ENCODE measurements at places on chromosomes 12 and 14. TPM values are rescaled to one million over a fixed set of nuclear protein-coding genes. Genes with fewer than 3 reads are reported as not detected.

- H3K4me1 ChIP-seq: peaks cover 4% of the 10 kb centered on the region
- no peak for DNase-seq
- no peaks in the 10 kb centered on the region for H3K36me3 ChIP-seq
Observed at GRCh38 chr12:19933924-19934323, 434.4 kb upstream of the PDE3A start.

DNA sequence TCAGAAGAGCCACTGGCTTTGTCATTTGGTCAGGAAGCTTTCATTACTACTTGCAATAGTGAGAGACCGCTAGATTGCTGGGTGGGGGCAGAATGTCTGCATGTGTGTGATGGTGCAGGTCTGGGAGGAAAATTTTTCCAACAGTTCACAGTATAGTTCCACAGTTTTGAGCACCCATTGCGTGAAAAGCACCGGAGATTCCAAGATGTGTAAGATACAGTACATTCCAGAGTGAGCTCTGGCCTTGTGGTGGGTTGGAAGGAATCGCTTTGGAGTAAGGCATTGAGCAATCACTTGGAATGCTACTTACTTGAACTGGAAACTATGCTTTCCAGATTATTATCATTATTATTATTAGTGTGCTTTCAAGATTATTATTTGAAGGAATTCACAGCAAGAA, 47.6 kb upstream of the FRMD6 start:
- DNase-seq: no peak
- no peak overlapping the region for H3K4me3 ChIP-seq
- H3K36me3 ChIP-seq: no peaks in the 10 kb centered on the region
- H3K27me3 ChIP-seq: peaks cover 4% of the 10 kb centered on the region

GRCh38 chr12:25249931-25250738, 594 bp downstream of the KRAS start:
- H3K36me3 ChIP-seq: peaks cover 26% of the 10 kb centered on the region
- DNase-seq: peak; percentile 74
- H3K27ac ChIP-seq: peak overlapping the region; percentile 94

DNA sequence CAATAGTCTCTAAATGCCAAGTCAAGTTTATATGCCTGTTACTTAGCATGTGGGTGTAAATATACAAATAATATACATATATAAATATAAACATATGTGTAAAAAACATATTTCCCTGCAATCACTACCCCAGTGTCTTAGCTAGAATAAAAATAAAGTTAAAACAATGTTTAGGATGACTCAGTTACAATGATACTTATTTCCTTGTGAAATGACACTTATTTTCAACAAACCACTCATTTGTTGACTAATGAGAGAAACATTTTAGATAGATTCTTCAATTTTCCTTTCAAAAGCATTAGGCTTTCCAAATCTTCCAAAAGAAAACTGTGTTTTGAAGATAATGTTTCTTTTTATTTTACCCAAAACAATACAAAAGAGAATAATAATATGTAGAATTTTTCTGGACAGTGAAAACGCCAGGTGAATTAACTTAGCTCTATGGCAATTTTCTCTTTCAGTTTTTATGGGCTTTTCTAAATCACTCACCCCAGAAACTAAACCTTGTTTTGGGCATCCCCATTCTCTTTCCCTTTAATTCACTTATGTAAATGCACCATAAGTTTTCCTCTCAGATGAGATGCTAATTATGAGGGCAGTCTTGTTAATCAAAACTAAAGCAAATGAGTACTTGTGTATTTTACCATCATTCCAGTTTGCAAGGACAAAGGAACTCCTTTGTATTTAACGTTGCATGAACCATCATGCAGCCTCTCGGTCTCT, 465.9 kb downstream of the BCAT1 start:
- H3K27ac ChIP-seq: no peak overlapping the region
- no peak overlapping the region for H3K4me3 ChIP-seq
- no peak for DNase-seq
- H3K36me3 ChIP-seq: peaks cover 14% of the 10 kb centered on the region
- H3K27me3 ChIP-seq: peaks cover 3% of the 10 kb centered on the region

DNA sequence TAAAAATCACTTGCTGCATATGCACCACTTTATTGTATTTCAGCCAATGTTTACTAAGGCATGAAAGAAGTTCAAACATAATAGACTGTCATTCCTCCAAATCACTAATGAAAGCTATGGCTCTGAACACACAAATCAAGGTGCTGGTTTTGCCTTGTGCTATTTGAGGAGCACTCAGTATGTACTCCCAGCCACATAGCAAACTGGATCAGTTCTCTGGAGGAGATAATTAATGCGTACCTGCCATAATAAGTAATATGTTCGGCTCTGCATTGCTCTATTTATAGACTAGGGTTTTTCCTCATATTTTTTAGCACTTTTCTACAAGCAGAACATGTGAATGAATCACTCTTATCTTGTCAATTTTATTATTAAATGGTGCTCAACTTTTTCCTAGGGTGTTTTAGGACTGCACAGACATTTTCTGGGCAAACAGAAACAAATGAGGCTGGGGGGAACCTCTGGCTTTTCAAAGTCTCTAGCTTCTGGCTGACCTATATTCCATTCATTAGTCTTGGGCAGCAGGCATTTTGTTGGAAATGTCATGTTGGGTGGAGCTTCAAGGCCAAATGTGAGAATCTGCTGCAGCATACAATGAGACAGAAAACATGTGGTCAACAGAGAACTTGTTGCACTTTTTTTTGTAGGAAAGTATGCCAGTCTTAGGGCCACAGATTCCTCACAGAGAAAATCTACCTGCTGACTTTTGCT, 88.4 kb downstream of the GRIP1 start:
- H3K27ac ChIP-seq: no peak overlapping the region
- H3K4me1 ChIP-seq: no peaks in the 10 kb centered on the region
- H3K27me3 ChIP-seq: no peaks in the 10 kb centered on the region
- no peak for DNase-seq

GRCh38 chr14:99268810-99269707, 2.9 kb downstream of the BCL11B start:
- DNase-seq: no peak
- no peaks in the 10 kb centered on the region for H3K36me3 ChIP-seq
- peaks cover 57% of the 10 kb centered on the region for H3K27me3 ChIP-seq
- peak overlapping the region; percentile 90 for H3K27ac ChIP-seq

GRCh38 chr12:1534748-1535147, 59.6 kb downstream of the FBXL14 start:
- no peak for DNase-seq
- peaks cover 50% of the 10 kb centered on the region for H3K27me3 ChIP-seq
- H3K4me3 ChIP-seq: no peak overlapping the region
- H3K36me3 ChIP-seq: peaks cover 9% of the 10 kb centered on the region

- peaks cover 5% of the 10 kb centered on the region for H3K27me3 ChIP-seq
- no peak for DNase-seq
- no peaks in the 10 kb centered on the region for H3K36me3 ChIP-seq
- peaks cover 22% of the 10 kb centered on the region for H3K4me1 ChIP-seq
- H3K4me3 ChIP-seq: no peak overlapping the region
Observed at GRCh38 chr14:54364555-54365415, 32.0 kb upstream of the CDKN3 start.

DNA sequence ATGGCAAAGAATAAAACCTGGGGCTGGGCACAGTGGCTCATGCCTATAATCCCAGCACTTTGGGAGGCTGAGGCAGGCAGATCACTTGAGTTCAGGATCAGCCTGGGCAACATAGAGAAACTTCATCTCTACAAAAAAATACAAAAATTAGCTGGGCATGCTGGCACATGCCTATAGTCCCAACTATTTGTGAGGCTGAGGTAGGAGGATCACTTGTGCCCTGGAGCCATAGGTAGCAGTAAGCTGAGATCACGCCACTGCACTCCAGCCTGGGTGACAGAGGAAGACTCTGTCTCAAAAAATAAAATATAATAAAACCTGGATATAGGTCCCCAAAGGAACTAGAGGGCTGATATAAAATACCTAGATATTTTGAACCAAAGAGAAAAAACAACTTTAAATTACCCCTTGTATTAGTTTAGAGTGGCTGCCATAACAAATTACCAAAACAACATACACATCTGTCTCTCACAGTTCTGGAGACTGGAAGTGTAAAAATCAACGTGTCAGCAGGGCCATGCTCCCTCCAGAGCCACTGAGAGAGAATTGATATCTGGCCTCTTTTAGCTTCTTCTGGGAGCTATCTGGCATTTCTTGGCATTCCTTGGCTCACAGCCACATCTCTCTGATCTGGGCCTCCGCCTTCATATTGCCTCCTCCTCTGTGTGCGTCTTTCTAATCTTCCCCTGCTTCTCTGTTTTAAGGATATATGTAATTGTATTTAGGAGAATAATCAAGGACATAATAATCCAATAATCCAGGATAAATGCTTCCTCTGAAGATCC, 47.9 kb upstream of the ATF7IP start:
- H3K27ac ChIP-seq: no peak overlapping the region
- no peaks in the 10 kb centered on the region for H3K4me1 ChIP-seq
- DNase-seq: no peak
- no peaks in the 10 kb centered on the region for H3K27me3 ChIP-seq

DNA sequence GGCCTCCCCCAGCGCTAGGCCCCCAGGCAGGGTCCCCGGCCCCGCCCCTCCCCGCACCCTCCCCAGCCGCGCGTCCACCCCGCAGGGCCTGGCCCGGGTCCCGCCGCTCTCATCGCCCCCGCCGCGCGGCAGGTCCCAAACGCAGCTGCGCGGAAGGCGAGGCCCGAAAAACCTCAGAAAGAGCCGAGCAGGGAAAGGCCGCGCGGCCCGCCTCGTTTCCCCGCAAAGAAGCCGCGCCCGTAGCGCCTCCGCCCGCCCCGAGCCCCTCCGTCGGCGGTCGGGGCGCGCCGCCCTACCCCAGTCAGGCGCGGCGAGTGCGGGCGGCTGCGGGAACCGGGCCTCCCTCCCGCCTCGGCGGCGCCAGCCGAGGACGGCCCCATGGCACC, 324 bp downstream of the POLE start:
- H3K4me3 ChIP-seq: peak overlapping the region; percentile 87
- no peak overlapping the region for H3K27ac ChIP-seq
- H3K36me3 ChIP-seq: peaks cover 14% of the 10 kb centered on the region

GRCh38 chr12:125050868-125051267, 14.4 kb upstream of the AACS start:
- H3K27ac ChIP-seq: no peak overlapping the region
- no peaks in the 10 kb centered on the region for H3K27me3 ChIP-seq
- H3K4me3 ChIP-seq: no peak overlapping the region
- no peaks in the 10 kb centered on the region for H3K4me1 ChIP-seq
- no peaks in the 10 kb centered on the region for H3K36me3 ChIP-seq
- DNase-seq: no peak

- H3K4me3 ChIP-seq: peak overlapping the region; percentile 73
- H3K27ac ChIP-seq: no peak overlapping the region
- no peaks in the 10 kb centered on the region for H3K36me3 ChIP-seq
Observed at GRCh38 chr14:105167303-105168092, 1.1 kb downstream of the JAG2 start.

DNA sequence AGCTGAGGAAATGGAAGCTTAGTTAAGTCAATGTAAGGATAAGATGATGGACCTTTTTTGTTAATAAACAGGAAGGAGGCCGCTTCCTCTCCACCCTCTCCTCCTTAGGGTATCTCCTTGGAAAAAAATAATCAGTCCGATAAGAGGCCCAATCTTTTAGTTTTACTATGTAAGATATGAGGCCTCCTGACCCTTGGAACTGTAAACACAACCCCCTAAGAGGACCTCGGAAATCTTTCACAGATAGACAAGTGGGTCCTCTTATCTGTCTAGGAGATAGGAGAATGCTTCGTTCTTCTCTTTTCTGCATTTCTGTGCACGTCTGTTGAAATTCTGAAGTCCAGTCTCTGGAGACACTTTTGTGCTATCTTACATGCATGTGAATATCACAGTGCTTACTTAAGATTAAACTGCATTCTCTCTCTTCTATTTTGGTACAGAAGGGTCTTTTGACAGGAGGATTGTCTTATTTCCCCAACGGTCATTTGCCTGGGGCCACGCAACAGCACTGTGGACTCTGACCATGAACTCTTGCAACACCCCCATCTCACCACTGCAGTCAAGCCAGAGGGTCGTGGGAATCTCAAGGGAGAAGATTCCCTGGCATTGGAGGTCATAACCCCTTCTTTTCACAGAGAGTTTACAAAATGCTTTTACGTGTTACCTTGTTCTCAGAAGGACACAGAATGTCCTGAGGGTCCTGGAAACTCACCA, 313.0 kb upstream of the RTL1 start:
- peak; percentile 43 for DNase-seq
- no peak overlapping the region for H3K27ac ChIP-seq
- no peak overlapping the region for H3K4me3 ChIP-seq
- peaks cover 13% of the 10 kb centered on the region for H3K4me1 ChIP-seq

GRCh38 chr12:23063206-23063605, 438.2 kb downstream of the ETNK1 start:
- peaks cover 4% of the 10 kb centered on the region for H3K27me3 ChIP-seq
- H3K4me1 ChIP-seq: no peaks in the 10 kb centered on the region
- H3K36me3 ChIP-seq: no peaks in the 10 kb centered on the region

GRCh38 chr14:100782516-100783320, 43.2 kb upstream of the MEG3 start:
- H3K36me3 ChIP-seq: no peaks in the 10 kb centered on the region
- peak overlapping the region; percentile 59 for H3K27ac ChIP-seq
- DNase-seq: no peak

GRCh38 chr12:68374307-68374982, 42.3 kb upstream of the MDM1 start:
- no peaks in the 10 kb centered on the region for H3K27me3 ChIP-seq
- no peaks in the 10 kb centered on the region for H3K36me3 ChIP-seq
- DNase-seq: no peak
- no peak overlapping the region for H3K4me3 ChIP-seq
- H3K4me1 ChIP-seq: peaks cover 28% of the 10 kb centered on the region

The BATF gene
- total RNA-seq: 2.6 TPM

The MSI1 gene
- total RNA-seq: 71.7 TPM

The FAM186B gene
- total RNA-seq: 0.14 TPM

The TMEM117 gene
- 22.0 TPM for total RNA-seq

The TAS2R50 gene
- total RNA-seq: 0.86 TPM

The GYS2 gene
- not detected for total RNA-seq

The GPR65 gene
- total RNA-seq: not detected

The FOXN3 gene
- total RNA-seq: 73.5 TPM

The ST8SIA1 gene
- 1.7 TPM for total RNA-seq

The SAMD15 gene
- 9.7 TPM for total RNA-seq

The CD163 gene
- 0.14 TPM for total RNA-seq

The KRT6B gene
- total RNA-seq: 0.14 TPM

The CCDC196 gene
- total RNA-seq: not detected

The KCNH3 gene
- total RNA-seq: 0.72 TPM

All from type B pancreatic cell (in vitro differentiated cells).